ENCODE measurements at places on chromosomes 13 and 19.
A peak's percentile ranks its signal among the peaks of the same experiment; 100 is the strongest.

DNA sequence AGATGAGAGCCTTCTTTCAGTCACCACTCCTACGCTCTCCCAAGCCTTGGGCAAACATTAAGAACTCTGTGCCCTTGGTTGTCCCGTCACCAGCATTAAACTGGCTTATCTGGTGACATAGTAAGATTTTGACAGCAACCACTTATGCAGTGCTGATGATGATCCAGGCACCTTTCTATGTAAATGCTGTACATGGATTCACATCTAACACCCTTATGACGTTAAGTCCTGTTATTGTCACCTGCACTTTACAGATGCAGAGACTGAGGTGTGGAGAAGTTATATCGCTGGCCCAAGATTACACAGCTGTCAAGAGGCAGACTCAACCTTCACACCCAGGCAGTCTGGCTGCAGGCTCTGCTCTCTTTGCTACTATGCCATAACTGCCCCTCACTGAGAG is 25.0 kb downstream of the RASL11A start:
- no peak for DNase-seq

DNA sequence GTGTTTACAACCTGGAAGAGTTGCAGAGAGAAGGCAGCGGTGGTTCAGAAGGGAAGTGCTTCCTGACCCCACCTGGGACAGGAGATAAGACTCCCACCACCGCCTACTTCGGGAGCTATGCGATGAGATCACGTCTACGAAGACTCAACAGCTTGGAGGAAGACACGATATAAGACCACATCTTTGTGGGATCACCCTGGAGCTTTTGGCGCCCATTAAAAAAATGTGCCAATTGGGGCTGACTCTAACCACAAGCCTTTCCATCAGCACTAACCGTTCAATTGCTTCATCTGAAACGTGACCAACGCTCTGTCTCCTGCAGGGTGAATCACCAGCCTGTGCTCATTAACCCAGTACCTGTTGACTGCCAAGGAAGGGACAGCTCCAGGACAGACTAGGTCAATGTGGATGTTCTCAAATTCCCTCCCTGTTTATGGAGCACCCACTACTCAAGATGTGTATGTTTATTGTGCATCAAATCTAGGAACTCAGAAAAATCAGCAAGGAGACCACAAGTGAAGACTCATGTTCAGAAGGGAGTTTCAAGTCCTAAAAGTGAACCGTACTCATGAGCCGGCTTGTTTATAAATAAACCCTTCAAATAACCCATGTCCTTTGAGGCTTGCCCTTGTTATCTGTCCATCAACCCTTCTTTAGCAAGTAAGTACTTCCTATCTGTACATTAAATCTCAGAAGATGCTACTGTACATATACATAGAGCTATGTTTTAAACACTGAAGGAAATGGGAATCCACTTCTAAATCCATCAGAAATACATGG is 67.5 kb downstream of the LATS2 start:
- DNase-seq: no peak

- DNase-seq: no peak
Observed at GRCh38 chr13:59352600-59352999, 811.1 kb downstream of the DIAPH3 start.

DNA sequence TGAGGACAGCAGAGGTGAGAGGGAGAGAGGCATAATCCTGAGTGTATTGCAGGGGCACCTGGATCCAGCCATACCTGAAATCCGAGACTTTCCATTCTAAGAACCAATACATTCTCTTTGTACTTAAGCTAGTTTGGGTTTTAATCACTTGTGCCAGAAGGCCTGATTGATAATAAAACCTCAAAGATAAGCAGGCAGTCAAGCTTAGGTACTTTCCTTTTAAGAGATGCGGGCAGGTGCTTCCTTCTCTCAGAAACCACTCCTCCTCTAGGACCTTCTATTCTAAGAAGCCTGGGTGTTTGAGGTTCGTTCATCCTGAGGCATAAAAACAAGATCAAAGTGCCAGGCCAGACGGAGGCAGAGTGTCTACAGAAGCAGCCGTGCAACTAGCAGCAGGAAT is 22.2 kb downstream of the FAM187B start:
- peak; percentile 64 for DNase-seq

- no peak for DNase-seq
Observed at GRCh38 chr13:108681986-108682575, 52.7 kb downstream of the MYO16 start.

GRCh38 chr19:41575998-41576397 is at the start of gene CEACAM21:
Gene CEACAM21 (plus strand): TSS chr19:41576166. CDS start chr19:41576275, 109 bp downstream.
- peak; percentile 85 for DNase-seq

- DNase-seq: no peak
Observed at GRCh38 chr13:58950911-58951310, 1212.8 kb downstream of the DIAPH3 start.

GRCh38 chr13:29454931-29455481 is 140.5 kb downstream of the SLC7A1 start:
- DNase-seq: no peak

- no peak for DNase-seq
Observed at GRCh38 chr13:100767192-100767591, 92.6 kb upstream of the TMTC4 start.

GRCh38 chr19:41734585-41734984 is 20.7 kb upstream of the CEACAM6 start:
- no peak for DNase-seq

GRCh38 chr13:29530901-29531300 is 64.6 kb downstream of the SLC7A1 start:
- no peak for DNase-seq

- no peak for DNase-seq
Observed at GRCh38 chr13:67440236-67440975, 210.3 kb upstream of the PCDH9 start.

- no peak for DNase-seq
Observed at GRCh38 chr13:27043013-27043412, 128.6 kb downstream of the USP12 start.

GRCh38 chr13:114010401-114011101 is 36.7 kb upstream of the C13orf46 start:
- no peak for DNase-seq

- no peak for DNase-seq
Observed at GRCh38 chr13:110626521-110626920, 11.2 kb downstream of the NAXD start.

- DNase-seq: no peak
Observed at GRCh38 chr13:53020764-53021335, 7.8 kb upstream of the OLFM4 start.

DNA sequence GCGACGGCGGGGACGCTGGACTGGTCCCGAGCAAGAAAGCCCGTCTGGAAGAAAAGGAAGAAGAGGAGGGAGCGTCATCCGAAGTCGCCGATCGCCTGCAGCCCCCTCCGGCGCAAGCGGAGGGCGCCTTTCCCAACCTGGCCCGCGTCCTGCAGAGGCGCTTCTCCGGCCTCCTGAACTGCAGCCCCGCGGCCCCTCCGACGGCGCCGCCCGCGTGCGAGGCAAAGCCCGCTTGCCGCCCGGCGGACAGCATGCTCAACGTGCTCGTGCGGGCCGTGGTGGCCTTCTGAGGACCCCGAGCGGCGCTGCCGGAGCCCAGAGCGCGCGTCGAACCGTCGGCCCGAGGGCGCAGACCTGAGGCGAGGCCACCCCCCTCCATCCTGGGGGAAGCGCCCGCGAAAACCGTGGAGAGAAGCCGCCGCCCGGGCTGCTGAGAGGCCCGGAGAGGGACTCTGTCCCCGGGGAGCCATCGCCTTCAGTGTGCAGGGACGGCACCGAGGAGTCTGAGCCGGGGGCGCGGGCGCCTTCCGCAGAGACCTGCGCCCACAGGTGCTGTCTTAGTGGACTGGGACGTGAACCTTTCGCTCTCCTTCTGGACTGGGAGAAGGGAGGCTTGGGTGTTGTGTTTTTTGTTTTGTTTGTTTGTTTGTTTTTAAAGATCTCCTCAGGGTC is 3.5 kb downstream of the IER2 start:
- no peak for DNase-seq

GRCh38 chr13:31048521-31048920 is 113.2 kb downstream of the HSPH1 start:
- DNase-seq: no peak

DNA sequence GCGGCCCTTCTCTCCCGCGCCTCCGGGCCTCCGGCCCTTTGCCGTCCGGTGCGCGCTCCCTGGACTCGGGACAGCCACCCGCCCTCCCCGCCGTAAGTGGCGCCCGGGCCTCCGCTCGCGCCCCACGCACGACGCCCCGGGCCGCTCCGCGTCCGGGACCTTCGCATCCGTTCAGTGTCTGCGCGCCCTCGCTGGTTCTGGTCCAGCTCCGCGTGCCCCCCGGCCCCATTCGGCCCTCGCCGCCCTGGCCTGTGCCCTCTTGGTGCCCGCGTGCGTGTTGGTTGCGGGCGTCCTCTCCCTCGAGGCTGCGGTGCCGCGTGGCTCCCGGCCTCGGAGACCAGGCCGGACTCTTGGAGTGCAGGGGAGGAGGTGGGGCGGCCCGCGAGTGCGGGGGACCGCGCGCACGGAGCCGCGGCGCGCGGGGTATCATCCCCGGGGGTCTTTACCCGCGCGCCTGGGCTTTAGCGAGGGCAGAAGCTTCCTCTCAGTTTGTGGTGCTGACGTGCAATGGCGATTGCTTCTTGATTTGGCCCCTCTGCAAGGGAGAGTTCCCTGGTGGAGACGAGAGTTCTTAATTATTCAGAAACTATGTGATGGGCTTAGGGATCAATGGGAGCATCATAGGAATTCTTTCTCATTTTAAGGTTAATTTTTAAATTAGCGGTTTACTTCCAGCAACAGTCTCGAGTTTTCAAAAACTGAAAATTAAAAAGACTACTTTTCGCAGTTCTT is 757 bp downstream of the WASF3 start:
- DNase-seq: no peak

DNA sequence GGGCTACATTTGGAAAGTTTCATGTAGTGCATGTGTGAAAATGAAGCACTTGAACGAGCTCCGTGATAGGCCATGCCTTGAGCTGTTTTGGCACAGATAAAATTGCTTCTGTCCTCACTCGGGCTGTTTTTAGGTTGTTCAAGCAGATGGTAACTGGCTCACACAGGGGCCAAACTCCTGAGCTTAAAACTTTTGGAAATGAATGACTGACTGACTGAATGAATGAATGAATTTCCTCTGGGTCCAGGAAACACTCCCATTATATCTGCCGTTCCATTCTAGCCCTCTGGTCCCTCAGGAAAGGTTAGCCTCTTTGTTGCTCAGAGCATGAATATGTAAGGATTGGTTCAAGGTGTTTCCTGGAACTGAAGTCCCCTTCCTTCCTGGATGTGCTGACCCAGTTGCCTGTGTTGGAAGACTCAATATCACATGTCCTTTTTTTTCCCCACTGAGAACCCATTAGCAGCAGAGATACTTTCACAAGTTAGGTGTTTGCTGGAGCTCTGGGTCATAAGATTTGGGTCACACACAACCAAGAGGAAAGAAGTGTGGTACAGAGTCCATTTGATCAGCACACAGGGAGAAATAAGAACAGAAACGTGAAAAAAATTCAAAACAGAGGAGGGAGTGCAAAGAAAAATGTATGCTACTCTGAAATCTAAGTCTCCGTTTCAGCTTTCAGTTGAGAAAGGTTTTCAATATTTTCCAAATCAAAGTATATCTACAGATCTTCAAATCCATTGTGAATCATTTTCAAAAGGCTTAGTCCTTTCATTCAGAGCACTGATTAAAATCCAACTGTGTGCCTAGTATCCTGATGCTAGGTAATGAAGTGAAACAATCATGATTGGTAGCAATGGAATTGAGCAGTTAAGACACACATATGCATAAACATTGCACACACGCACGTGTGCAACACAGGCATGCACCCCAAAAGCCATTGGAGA is 18.9 kb downstream of the MBNL2 start:
- DNase-seq: no peak

- DNase-seq: no peak
Observed at GRCh38 chr19:9323557-9323918, 441 bp upstream of the ZNF559 start.

DNA sequence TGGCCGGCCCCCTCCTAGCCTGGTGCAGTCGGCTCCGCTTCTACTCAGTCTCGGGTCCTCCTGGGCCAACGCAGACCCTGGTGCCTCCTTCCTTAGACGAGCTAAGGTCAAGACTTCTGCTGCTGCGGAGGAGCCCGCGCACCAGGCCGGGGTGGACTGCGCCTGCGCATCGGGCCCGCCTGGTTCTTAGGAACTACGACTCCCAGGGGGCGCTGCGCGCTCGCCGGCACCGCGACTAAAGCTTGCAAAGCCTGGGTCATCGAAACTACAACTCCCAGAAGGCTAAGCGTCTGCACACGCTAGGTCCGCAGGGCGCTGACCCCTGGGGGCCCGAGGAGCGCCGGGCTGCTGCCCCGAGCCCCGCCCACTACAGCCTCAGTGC is at the start of gene ZNF835:
ZNF835 (minus strand) TSS at position 145 of the 382 bp plus-strand sequence. CDS start 6,559 bp downstream, outside the sequence.
- DNase-seq: peak; percentile 46

- no peak for DNase-seq
Observed at GRCh38 chr19:9901020-9901419, 35.3 kb downstream of the OLFM2 start.

- no peak for DNase-seq
Observed at GRCh38 chr13:51280379-51280940, 58.3 kb downstream of the FAM124A start.

- no peak for DNase-seq
Observed at GRCh38 chr19:347946-348861, 3.6 kb upstream of the MIER2 start.

- no peak for DNase-seq
Observed at GRCh38 chr13:101231751-101232428, 184.4 kb downstream of the NALCN start.

- no peak for DNase-seq
Observed at GRCh38 chr13:97003071-97003470, 8.8 kb upstream of the OXGR1 start.

DNA sequence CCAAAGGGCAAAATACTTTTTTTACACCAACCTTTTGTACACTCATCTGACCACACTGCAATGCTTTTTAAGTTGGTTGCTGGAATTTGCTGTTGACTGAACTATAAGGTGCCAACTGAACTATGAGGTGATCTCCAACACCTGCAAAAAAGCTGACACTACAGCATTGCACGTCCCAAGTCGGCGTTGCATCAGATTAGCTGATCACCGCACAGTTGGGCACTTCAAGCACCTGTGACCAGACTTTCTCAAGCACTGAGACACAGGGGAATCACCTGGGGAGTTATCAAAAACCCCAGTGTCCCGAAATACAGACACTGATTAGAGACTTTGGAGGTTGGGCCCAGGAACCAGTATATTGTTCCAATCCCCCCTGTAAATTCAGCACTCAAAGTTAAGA is 1.1 kb downstream of the NLRP11 start:
- DNase-seq: no peak

DNA sequence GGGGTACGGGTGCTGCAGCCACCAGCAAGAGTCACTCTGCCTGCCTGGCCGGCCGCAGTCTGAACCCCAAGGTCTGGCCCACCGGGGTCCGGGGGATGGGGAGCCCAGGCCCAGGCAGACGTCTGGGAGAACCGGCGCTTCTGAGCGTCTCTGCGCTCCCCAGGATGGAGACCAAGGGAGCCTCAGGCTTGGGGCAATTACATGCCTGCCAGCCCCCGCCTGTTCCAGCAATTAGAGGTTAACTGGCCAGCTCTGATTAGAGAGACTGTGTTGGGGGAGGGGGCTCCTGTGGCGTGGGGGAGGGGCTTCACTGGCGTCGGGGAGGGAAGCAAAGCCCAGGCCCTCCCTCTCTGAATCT is 11.9 kb downstream of the MEIS3 start:
- no peak for DNase-seq
